ENCODE measurements at places on chromosomes 4 and X.

- no peak for DNase-seq
These were observed 21.1 kb upstream of the PAPSS1 start for GRCh38 chr4:107740950-107741701.

DNA sequence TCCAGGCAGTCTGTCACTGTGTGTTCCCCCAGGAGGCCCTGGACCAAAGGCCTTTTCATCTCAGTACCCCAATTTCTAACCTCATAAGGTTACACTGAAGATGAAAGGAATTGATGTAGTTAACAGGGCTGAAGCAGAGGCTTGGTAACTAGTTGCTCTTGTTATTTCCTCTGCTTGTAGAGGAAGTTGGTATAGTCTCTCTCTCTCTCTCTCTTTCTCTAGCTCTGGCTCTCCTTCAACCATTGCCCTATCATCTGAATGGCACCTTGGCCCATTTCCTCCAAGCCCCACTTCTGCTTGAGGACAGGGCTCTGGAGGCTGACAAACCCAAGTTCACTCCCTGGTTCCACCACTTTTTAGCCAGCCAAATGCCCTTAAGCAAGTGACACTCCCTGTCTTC is 96.1 kb downstream of the MAMLD1 start:
- no peak for DNase-seq

DNA sequence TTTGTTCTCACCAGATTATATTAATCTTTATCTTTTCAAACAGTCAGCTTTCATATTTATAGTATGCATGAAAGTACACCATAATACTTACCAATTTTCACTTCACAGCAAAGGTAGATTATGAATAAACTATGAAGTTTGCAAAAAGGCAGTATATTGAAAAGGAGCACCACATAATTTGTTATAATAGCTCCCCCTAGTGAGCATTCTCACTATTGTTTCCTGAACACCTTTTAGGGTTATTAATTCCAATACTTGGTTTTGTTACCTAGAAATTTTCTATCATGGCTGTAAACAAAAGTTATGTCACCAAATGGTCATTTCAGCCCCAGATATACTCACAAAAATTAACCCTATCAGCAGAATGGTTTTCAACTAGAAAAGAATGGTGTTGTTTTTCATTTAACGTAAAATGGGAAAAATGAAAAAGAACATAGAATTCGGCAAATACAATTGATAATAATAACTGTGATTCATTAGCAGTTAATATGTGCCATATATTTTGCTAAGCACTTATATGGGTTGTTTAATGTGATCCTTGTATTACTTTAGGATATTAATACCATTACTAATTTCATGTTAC is 30.2 kb upstream of the NKX6-1 start:
- no peak for DNase-seq

DNA sequence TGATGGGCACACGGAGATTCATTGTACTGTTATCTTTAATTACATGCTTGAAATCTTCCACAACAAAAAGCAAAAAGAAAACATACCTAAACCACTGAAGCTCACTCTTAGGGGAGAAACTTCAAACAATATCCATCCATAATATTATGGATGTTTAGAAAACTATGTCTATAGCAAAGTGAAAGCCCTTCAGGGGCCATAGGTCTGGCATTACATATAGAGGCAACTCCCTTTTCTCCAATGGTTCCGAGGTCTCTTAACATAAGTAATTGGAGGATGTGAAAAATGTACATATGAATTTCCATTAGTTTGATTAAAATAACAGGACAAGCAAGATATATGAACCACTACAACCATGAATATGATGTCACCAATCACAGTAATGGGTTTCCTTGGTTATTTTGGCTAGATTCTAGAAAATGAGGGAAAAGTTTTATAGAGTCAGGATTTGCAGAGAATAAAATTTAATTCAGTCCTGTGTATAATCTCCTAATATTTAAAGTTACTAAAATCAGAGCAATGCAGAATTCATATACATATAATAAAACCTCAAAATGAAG is 10.8 kb downstream of the UGDH start:
- no peak for DNase-seq

- no peak for DNase-seq
These were observed 22.7 kb upstream of the SPACA5B start for GRCh38 chrX:48107717-48108116.

DNA sequence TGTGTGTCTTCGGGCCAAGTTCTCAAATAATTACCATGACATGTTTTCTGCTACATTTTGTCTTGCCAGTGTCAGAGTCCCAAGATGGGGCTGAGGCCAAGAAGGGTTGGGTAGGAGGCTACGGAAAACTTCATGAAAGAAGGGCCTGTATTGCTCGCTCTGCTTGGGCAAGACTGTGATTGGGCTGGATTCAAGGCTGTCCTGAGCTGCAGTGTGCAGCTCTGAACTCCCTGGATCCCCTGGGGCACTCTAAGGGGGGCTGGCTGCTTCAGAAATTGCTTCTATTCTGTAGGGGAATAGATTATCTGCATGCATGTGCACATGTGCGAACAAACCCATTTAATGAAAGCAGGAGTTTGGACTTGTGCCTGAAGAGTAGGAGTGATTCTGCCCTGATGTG is 13.6 kb downstream of the TSPAN6 start:
- no peak for DNase-seq

- DNase-seq: no peak
These were observed 41.2 kb downstream of the BEND2 start for GRCh38 chrX:18179446-18179845.

GRCh38 chr4:80918004-80918403 is 112.5 kb upstream of the BMP3 start:
- DNase-seq: no peak

DNA sequence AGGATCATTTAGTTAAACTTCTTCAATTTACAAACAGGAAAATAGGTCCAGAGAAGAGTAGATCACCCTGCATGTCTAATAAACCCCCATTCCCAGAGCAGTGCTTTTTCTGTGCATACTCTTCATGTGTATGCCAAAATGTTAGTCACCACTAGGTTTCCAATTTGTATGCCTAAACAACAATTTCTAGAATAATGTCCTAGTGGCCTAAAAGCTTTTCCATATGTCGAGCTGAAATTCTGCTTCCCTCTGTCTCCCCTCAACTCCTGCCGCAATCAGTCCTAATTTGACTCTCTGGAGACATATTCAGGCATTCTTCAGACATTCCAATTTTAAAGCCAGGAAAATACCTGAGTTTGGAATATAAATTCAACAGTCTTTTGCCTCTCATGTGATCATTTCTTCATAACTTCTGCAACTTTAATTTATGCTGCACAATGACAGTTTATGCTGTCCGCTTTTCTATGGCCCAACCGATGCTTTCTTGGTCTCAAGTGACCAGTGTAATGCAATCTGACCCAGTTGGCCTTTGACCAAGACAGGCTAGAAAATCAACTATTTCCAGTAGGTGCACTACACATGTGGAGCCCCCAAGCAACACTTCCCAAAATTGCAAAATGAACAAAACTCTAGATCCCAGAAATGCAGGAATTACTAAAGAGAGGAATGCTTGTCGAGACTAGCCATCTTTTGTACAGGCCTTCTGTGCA is 122.9 kb upstream of the FMR1 start:
- DNase-seq: no peak

DNA sequence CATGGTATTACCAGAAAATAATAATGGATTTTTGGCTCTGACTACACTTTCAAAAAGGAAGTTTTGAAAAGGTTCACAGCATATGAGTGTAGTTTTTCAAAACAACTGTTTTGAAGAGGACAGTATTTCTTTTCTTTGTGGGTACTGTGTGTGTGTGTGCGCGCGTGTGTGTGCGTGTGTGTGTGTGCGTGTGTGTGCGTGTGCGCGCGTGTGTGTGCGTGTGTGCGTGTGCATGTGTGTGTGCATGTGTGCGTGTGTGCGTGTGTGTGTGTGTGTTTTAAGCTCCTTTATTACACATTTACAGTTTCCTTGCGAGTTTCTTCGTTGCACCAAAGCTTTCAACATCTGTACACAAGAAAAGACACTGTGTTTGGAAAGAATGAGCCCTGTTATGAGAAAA is 755.4 kb downstream of the SH3BGRL start:
- no peak for DNase-seq

DNA sequence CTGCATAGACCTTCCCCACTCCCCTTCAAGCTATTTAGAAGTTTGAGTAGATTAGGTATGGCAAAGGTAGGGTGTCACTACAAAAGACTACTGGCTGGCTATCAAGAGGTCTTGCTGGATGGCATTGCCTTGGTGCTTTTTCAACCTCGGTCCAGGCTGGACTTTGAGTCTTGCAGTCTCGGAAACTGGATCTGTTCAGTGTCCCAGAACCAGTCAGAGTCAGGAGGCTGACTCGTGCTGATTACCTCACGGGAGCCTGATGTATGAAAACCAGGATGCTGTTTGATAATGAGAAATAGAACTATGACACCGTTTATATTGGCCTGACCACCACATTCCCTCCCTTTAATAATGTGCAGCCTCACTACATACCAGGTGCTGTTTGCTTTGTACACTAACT is 2.7 kb upstream of the PHKA1 start:
- DNase-seq: no peak

- DNase-seq: no peak
These were observed 110.6 kb upstream of the CBR4 start for GRCh38 chr4:169120624-169121023.

- no peak for DNase-seq
These were observed 262.5 kb downstream of the FBXW7 start for GRCh38 chr4:152273343-152273742.

DNA sequence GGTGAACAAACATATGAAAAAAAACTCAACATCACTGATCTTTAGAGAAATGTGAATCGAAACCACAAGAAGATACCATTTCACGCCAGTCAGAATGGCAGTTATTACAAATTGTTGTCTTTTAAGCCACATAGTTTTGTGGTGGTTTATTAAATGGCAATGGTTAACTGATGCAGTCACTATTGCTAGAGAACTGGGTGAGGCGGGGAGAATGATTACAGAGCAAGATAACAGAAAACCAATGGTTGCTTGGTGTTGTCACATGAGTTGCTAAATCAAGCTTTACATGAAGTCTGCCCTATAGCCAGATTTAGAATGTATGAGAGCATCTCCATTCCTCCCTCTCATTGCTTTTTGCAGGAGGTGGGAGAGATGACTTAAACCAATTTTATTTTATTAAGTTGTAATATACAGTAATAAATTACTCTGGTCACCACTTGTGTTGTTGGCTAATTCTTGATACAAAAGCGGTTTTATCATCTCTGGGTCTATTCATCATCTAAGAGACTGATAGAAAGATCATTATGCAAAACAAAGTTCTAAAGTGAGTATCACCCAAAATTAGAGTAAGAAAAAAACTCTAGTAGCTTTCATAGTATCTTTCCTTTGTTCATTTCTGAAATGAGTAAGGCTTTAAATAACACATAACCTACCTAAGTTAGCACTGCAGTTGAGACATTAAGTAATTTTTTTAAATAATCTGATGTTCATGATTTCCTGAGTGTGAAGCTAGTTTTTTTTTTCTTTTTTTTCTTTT is 859.5 kb downstream of the STIM2 start:
- no peak for DNase-seq

GRCh38 chr4:145775406-145775805 is 95.5 kb downstream of the C4orf51 start:
- no peak for DNase-seq

GRCh38 chr4:54872261-54872660 is 214.5 kb downstream of the KIT start:
- no peak for DNase-seq

GRCh38 chrX:79259073-79259689 is 108.0 kb downstream of the ITM2A start:
- DNase-seq: peak; percentile 18

GRCh38 chr4:68404153-68404552 is 43.1 kb upstream of the TMPRSS11E start:
- DNase-seq: no peak

- DNase-seq: no peak
These were observed 40.4 kb downstream of the MAGEB17 start for GRCh38 chrX:16207634-16208033.

DNA sequence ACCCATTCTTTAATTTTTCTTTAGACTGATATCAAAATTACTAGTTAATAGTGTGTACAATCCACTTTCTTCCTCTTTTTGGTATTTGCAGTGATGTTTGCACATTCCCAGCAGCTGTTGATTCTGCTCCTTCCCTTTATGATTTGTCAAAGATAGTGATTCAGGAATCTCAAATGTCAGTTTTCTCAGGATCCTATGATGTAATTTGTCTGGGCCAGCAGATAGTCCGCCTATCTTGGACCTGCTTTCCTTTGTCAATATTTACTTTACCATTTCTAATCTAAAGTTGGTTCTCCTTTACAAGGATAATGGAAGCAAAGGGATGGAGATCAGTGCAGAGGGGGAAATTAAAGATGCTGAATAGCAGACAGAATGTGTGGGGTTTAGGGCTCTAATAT is 122.1 kb downstream of the REELD1 start:
- no peak for DNase-seq
